Caudate nucleus (tissue), 63 donors: ENCODE measurements at places on chromosomes 4 and X.

DNA sequence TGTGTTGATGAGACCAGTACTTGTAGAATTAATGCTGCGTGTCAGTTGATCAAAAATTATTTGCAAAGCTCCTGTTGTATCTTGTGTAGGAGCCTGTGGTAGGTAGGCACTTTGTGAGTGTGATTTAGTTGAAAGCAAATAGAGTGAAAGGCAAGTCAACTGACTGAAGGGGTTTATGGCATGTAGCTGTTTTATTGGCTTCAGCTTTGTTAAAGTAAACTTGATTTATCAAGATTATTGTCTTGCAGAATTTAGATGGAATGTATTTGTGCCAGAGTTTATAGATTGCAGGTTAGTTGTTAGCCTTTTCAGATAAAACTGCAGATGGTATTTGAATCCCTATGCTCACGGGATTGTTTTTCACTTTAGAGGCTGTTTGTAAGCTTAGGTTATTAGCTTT is 128.0 kb downstream of the FRAS1 start:
- DNase-seq = no peak

DNA sequence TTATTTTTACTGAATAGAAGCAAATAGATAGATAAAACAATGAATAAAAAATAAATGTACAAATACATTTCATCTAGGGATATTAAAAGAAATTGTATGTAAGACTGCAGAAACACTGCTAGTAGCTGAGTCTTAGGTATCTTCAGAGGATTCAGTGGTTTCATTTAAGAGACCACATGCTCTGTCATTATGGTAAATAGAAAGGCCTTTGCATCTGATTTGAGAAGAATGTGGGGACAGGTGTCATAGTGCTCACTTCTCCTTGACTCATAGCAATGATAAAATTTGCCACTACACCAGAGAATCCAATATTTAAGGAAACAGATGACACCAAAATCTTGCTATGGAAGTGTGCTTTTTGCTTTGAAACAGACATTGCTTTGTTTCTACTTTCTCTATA is 59.8 kb upstream of the PPP1R2C start:
- no peak for DNase-seq

DNA sequence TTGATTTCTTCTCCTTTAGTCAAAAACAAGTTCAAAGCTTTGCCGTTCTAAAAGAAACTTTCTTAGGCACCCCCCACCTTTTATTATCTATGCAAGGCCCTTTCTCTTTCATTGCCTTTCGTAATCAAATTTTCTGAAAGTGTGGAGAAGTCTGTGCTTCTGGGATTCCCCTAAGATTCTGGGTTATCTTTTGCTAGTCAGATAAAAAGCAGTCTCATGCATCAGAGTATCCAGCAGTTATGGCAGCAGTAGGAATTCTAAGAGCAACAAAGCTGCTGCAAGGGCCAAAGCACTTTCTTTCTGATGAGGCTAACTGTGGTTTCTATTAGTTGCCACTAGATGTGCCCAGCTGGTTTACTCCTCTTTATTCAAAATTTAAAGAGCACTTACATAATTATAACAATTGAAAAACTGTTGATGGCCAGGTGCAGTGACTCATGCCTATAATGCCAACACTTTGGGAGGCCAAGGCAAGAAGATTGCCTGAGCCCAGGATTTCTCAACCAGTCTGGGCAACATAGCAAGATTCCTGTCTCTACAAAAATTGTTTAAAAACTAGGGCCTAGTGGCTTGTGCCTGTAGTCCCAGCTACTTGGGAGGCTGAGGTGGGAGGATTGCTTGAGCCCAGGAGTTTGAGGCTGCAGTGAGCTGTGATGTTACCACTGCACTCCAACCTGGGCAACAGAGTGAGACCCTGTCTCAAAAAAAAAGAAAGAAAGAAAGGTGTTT is 296.2 kb downstream of the PAPSS1 start:
- no peak for DNase-seq

DNA sequence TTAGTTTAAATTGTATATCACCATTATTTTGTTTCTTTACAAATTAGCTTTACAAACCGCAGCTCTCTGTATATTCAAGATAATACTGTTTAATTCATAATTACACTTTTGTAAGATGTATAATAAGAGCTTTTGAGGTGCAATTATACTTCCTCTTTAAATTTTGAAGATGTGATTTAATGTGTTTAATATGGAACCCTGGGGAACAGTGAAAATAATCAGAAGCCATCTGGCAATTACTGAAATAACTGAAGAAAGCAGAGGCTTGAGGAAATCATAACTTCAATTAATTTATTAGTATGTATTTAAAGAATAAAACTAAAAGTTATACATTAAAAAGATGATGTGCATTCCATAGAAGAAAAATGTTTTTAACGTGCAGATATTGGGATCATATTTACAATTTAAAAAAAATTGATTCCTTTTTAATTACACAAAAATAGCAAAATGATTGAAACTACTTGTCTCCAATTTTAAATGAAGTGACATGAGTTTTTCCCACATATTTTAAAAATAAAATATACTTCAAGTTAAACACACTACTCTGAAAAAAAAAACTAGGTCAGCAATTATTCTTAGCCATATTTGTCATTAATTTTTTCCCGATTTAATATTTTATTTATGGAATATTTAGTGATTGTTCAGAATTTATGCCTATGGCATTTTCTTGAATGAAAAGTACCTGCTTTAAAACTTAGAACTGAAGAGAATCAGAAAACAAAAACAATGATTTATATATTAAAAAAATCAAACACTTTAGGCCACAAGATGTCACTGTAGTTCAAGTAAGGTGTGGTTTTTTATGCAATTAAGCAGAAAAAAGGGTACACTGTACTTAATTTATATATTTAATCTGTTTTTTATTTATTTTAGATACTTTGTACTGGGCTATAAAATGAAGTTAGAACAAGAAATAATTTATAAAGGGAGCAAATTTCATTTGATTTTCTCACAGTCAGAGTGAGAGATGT is 942.7 kb upstream of the NDST4 start:
- no peak for DNase-seq
